ENCODE measurements at places on chromosomes 2 and 18.

GRCh38 chr2:26578581-26578980 is 62.6 kb downstream of the CIB4 start:
- no peak for DNase-seq

GRCh38 chr2:18506883-18507509 is 53.5 kb downstream of the RDH14 start:
- no peak for DNase-seq

DNA sequence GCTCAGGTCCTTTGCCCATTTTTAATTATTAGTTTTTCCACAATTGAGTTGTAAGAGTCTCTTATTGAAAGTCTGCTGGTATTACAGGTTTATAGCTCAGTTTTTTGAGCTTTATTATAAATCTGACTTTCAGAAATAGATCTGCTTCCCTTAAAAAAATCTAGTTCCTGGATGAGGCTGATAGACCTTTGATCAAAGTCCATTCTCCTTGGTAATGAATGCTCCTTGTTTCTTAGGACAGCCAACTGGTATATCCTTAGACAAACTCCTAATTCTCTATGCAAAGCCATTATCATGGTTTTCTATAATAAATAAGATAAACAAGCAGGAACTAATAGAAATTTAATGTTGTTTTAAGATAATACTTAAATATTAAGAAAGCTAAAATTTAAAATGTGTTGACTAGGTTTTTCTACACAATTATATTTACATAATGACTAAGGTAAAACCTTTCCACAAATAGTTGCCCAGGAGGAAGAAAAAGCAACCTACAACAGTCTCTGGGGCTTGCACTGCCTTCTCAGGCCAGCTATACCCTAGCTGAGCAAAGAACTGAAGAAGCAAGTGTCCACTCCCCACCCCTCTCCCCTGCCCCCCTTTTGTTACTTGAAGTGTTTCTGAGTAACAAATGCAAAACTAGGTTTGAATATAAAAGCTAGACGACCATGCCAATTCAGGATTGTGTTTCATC is 16.9 kb downstream of the NT5DC4 start:
- DNase-seq, result no peak

GRCh38 chr2:162126111-162126519 is 25.9 kb downstream of the GCG start:
- peak; percentile 71 for DNase-seq

DNA sequence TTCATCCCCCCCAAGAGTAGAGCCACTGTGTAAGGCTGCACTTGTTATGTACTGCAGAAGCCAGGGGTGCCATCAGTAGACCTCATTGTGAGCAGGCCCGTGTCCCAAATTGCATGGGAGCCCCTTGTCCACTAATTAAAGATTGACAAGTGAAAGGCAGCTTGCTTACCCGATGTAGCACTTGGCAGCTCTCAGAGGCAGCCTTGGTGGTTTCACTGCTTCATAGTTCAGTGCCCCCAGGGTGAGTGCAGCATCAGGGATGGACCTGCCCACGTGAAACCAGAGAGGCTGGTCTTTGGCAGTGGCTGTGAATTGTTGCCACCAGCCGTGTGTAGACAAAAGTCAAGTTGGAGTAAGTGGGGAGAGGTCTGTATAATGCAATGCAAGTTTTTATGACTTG is 13.3 kb downstream of the TUBB6 start:
- DNase-seq, result no peak

- peak; percentile 2 for DNase-seq
These were observed 61.2 kb upstream of the LRRTM1 start for GRCh38 chr2:80365762-80366161.

GRCh38 chr2:188978291-188979081 is 4.3 kb downstream of the COL3A1 start:
- peak; percentile 9 for DNase-seq

DNA sequence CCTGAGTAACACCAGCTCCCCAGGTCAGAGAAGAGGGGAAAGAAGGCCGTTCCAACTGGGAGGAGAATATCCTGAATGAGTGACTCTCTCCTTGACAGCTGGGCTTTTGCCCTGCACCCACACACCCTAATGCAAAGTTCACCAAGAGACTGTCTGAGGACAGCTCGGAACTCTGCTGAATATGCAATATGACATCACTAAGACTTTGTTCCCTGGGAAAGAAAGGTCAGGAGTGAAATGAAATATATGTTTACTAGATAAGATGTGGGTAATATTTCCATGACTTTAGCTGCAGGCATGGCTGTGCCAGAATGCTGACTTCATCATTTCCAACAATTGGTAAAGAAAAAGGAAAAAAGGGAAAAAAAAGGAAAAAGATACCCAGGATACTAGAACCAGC is 488.2 kb upstream of the RAB6C start:
- no peak for DNase-seq

GRCh38 chr2:197626965-197627625 is 48.3 kb downstream of the RFTN2 start:
- peak; percentile 4 for DNase-seq

DNA sequence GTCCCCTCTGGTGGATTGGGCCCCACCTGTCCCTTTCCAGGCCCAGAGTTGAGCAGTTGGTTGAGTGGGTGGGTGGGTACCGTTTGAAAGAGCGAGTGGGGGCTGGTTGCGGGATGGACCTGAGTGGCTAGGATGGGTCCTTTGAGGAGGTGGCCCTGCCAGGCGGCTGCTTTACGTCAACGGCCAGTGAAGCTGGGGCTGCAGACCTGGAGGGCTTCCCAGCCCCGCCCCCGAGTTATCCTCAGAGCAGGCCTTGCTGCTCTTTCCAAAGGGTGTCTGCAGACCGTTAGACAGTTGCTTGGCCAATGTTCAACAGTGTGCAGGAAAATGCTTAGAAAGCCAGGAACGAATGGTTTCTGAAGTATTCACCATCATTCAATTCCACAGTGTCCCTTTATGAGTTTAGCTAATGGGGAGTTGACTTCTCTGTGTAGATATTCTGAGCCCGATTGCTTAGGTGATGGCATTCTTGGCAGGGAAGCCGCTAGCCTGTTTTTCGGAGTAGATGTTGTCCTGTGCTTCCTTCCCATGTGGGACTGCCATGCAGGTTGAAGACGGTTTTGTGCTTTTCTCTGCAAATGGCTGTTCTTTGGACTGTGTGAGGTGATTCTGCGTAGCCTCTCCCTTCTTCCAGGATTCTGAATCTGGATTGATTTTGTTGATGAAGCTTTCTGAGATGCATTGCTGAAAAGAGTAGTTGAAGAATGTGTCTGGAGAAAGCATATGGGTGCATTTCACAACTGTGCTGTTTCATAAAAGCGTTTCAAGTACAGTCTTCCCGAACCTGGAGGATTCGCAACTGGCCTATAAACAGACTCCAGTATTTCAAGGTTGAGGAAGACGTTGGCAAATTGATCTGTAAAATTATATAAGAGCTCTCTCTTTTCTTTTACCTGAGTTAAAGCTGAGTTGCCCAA is 45.8 kb downstream of the LDLRAD4 start:
- no peak for DNase-seq

- no peak for DNase-seq
These were observed 22.9 kb downstream of the SERPINB8 start for GRCh38 chr18:63992751-63993150.

DNA sequence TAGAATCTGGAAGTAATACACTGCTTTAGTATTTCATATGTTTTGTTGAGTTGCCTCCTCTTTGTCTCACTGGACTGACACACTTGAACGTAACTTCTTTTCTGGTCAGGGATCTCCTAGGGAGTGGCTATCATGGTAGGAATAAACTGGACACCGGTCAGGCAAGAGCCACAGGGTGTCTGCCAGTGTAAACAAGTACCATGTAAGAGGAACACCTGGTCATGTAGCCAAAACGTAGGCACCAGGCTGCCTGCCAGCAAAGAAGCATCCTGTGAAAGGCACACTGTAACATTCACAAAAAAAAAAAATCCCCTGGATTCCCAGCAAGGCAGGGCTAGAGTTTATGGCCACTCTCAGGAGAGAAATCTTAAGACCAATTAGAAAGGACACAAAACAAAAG is 372.8 kb upstream of the RND3 start:
- DNase-seq, result no peak

DNA sequence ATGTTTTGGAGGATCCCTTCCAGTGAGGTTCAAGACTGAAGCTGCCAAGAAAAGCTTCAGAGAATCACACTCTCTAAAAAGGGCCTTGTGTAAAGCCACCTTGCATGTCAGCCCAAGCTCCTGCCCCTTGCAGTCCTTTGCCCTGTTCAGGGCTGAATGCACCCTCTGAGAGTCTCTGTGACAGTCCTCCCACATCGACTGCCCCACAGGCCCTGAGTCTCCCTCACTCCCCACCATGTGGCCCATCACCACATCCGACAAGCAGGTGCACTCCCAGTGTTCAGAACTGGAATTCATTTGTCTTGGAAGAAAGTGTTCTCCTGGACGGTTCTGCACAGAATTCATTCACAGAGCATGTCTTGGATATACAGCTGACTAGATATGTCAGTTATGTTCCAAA is 31.0 kb downstream of the BCL11A start:
- no peak for DNase-seq

DNA sequence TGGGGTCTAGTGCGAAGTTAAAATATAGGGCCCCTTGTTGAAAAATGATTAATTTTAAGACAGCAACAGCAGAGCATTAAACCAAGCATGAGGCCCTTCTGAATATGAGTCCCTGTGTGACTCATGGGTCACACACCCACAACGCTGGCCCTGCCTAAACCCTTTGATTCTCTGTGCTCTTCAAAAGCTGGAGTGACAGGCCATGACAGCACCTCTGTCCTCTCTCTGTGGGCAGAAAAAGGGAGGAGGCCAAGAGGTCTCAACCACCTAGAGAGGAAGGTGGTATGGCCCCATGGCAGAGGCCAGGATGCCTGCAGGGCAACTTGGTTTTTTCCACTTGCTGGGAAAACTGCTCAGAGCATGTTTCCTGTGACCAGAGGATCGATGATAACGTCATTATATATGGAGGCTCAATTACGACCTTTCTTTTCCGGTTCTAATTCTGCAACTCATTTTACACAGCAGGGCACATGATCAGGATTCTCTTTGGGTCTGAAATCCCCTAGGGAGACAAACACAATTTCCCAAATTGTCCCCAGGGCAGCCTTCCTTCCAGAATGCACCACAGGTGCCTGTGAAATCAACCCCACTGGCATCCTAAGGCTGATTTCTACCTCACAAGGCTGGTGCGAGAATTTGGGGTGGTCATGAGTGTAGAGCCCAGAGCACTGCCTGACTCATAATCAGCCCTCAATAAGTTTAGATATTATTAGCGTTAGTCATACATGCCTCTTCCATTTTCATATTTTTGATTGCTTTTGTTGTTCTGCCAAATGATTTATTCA is 102.0 kb upstream of the PPP1CB start:
- no peak for DNase-seq

DNA sequence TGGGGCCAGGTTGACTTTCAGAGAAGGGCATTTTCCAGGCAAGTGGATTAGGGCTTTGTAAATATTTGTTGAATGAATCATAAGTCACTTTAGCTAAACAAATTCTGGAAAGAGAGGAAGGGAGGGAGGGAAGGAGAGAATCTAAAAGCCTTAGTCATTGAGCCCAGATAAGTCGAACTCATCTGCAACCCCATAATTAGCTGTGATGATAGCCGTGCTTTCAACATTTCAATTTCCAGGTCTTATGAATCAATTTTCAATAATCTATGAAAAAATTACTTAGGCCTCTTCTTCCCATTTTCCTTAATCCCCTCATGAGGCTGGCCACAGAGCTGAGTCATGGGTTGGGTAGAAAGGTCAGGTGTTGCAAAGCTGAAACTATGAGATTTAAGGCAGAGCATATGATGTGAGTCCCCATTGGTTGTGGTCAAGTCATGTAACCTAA is 111.9 kb upstream of the MAPRE2 start:
- DNase-seq, result no peak

- DNase-seq, result no peak
These were observed 231.1 kb downstream of the DYSF start for GRCh38 chr2:71684226-71685072.

- DNase-seq, result no peak
These were observed 1088.1 kb upstream of the PIK3C3 start for GRCh38 chr18:40866968-40867367.

DNA sequence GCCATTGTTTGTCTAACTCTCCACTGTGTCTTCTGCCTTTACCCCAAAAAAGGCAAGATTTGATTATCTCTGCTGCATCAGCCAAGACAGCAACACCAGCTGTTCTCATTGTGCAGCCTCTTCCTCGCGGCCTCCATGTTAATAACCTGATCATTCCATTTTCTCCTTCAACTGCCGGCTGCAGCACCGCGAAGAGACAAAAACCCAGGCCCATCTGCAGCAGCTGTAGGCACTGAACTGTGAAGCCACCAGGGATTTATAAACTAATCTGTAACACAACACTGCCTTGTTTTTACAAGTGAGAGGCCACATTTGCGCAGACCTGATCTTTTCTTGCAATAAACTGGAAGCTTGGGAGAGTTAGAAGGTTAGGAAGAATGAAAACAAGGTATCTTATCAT is 147.8 kb downstream of the SATB2 start:
- no peak for DNase-seq

DNA sequence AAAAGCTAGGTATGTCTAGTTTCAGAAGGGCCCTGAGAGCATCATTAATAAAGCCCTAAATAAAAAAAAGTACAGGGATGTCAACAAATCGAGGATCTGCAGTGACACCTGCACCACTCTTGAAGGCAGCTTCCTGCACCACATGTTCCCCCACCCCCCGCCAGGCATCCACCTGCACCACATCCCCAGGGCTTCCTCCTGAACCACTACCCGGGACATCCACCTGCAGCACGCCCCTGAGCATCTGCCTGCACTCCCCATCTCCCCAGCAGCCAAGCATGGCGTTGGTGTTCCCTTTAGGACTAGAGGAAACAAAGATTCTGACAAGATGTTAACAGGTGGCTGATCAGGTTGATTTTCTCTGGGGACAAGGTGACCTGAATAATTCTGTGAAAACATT is 55.2 kb downstream of the DLGAP1 start:
- DNase-seq, result no peak

- no peak for DNase-seq
These were observed 317.9 kb upstream of the TANK start for GRCh38 chr2:160842286-160842685.

DNA sequence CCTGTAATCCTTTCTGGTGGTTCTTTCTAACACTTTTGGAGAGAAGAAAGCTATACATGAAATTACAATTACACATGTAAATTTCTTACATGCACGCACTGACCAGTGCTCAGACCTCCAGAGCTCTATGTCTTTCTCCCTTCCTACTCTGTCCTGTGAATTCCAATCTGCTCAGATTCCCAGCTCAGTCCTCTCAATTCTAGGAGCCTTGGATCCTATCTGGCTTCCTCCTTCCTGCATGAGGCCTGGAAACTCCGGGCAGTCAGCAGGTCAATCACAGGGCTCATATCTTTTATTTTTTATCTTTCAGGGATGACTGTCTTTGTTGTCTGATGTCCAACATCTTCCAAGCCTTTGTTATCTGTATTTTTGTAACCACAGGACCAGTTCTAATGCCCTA is 56.0 kb downstream of the NEURL3 start:
- DNase-seq, result no peak

DNA sequence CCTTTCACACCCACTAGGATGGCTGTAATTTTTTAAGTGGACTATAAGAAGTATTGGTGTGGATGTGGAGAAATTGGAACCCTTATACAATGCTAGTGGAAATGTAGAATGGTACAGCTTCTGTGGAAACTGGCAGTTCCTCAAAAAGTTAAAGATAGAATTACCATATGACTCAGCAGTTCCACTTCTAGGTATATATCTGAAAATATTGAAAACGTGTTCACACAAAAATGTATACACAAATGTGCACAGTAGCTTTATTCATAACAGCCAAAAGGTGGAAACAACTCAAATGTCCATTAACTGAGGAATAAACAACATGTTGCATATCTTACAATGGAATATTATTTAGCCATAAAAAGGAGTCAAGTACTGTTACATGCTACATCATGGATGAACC is 17.7 kb downstream of the TANK start:
- no peak for DNase-seq

GRCh38 chr2:69046221-69046662 is 33.3 kb downstream of the ANTXR1 start:
- DNase-seq, result no peak

All from RPMI8226 (cell line).